Fibroblast of upper back skin (primary cell): ENCODE measurements at places on chromosomes 5 and 9.

- DNase-seq, result peak; percentile 82
These were observed 633.6 kb downstream of the BNC2 start for GRCh38 chr9:16236882-16237281.

DNA sequence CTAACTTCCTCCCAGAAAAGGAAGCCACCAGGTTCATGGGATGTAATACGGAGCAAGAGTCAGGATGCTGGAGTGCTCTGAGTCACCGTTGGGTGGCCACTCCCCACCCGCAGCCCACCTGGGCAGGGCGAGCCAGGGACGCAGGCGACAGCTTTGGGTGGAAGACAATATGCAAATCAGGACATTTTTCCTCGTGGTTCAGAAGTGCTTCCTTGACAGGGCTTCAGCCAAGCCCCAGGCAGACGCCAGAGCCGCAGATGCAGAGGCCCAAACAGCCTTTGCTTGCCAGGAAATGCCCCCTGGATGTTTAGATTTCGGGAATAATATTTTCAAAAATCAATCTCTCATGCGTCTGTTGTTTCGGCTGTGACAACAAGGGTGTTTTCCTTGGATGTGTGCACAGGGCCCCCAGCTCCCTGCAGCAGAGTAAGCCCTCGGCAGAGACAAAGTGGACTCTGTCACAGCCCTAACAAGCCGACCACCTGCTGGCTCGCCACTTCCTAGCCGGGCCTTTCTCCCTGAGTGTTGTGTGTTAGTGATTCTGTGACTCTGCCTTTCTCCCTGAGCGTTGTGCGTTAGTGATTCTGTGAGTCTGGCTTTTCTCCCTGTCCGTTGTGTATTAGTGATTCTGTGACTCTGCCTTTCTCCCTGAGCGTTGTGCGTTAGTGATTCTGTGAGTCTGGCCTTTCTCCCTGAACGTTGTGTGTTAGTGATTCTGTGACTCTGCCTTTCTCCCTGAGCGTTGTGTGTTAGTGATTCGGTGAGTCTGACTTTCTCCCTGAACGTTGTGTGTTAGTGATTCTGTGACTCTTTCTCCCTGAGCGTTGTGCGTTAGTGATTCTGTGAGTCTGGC, 11.8 kb upstream of the SLC9A3 start:
- DNase-seq, result no peak

DNA sequence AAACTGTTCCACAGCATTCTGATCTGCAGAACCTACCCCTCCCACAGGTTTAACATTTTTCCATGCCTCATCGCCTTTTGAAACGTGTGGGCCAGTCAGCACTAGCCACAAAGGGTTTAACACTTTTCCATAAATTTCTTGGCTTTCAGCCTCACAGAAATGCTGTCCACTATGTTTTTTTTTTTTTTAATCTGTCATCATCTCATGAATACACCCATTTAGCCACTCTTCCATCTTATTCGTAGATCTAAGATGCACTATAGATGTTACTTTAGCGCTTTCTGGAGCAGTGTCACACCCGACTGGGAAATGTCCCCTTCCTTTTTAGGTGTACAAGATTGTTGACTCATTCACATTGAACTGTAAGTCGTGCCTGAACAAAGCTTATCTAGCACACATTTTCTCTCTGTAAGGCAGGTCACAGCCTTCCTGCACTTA, 62.3 kb downstream of the GCNT1 start:
- no peak for DNase-seq

GRCh38 chr9:94199776-94200175, 59.3 kb upstream of the ZNF169 start:
- peak; percentile 74 for DNase-seq

DNA sequence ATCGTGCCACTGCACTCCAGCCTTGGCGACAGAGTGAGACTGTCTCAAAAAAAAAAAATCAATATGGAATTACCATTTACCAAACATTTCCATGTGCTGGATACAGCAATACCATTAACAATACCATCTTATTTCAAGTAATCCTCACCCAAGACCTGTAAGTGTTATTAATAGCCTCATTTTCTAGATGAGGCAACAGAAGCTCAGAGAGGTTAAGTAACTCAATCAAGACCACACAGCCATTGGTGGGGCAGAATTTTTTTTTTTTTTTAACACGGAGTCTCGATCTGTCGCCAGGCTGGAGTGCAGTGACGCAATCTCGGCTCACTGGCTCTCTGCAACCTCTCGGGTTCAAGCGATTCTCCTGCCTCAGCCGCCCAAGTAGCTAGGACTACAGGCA, 3.6 kb upstream of the FIBCD1 start:
- no peak for DNase-seq

- peak; percentile 21 for DNase-seq
These were observed 320.1 kb downstream of the ADGRV1 start for GRCh38 chr5:90878549-90879196.

GRCh38 chr5:131264451-131265099, 722 bp downstream of the CDC42SE2 start:
- DNase-seq, result no peak

- no peak for DNase-seq
These were observed 87.7 kb downstream of the MACIR start for GRCh38 chr5:103346162-103346748.

DNA sequence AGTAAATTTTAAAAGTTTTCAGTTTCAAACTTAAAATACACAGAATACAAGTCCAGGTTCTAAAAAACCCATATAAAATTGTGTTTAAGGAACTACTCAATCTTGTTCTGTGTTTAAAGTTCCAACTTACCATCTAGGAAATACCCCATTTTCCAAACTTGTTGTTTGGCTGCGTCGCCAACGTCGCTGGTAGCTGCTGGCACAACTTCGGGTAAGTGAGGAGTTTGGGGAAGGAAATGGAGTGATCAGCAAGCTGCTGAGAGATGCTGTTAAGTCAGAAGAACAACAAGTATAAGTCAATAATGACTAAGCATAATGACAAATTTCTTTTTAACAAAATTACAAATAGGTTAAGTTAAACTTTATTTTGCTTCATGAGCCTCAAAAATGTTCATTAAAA, 71.3 kb upstream of the RAPGEF6 start:
- DNase-seq, result no peak

- peak; percentile 83 for DNase-seq
These were observed 10.8 kb upstream of the PRRC2B start for GRCh38 chr9:131382850-131383729.

DNA sequence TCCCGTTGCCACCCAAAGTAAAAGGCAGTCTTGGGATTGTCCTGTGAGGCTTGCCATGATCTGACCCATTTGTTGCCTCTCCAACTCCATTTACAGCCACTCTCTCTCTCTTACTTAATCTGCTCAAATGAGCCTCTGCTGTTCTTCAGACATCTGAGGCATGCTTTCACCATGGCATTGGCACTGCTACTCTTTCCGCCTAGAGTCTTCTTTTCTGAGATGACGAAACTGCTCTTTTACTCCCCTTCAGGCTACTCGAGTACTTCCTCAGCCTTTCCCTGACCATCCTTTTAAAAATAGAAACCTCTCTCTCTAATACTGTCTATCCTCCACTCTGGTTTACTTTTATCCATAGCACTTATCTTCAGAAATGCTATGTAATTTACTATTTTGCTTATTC, 9.0 kb downstream of the FOCAD start:
- DNase-seq, result no peak

DNA sequence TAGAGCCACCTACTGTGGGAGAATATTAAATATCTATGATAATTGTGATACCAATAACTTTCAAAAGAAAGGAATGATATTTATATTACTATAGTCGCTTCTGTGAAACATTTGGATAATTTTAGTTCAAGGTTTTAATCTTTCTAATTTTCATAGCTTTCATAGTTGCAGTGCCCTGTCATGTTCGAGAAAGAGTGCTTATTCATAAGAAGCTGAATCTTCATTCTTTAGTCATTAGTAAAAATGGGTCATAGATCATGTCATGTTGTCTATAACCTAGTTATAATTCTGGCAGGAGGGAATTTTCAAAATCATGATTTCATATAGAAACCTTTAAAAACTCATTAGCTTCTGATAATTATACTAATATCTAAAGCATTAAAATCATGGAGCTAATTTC, 685.6 kb downstream of the CETN3 start:
- DNase-seq, result peak; percentile 43

DNA sequence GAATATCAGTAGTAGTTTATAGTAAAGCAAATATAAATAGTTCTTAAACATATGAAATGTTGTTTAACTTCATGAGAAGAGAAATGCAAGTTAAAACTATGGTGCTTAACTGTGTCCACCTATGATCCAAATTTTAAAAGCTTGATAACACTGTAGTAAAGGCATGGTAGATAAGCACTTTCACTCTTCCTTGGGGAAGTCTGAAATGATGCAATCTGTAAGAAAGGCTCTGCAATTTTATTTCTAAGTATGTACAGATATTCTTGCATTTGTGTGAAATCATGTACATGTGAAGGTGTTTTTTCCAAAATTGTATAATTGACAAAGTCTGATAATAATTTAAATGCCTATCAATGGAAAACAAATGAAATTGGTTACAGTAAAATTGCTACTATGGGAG, 66.9 kb downstream of the SYK start:
- peak; percentile 43 for DNase-seq

DNA sequence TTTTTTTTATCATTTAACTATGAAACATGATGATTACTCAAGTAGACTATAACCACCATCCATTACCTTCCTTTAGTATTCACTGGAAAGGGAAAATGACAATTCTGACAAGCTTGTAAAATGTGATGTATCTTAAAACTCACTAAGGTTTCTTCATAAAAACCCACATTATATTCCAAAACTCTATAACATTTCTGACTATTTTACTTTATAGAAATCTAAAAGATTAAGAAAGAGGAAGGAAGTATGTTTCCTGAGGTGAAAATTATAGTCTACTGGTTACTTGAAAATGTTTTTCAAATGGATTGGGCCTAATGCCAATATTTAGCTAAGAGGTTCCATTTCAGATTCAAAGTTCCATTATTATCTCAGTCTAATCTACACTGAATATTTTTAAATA, 1982.2 kb upstream of the C9orf72 start:
- no peak for DNase-seq

DNA sequence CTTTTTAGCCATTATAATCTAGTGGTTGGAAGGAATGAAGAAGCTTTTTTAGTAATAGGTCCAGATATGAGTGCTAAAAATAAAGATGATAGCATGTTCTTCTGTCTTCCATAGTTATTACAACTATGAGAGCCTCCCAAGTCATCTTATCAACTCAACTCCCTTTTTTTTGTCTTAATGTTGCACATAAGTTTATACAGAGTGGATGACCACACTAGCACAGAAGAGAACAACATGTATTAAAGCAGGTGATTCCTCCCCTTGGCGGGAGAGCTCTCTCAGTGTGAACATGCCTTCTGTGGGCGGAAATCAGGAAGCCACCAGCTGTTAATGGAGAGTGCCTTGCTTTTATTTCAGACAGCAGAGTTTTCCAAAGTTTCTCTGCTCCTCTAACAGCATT, 40.1 kb upstream of the STX17 start:
- no peak for DNase-seq

DNA sequence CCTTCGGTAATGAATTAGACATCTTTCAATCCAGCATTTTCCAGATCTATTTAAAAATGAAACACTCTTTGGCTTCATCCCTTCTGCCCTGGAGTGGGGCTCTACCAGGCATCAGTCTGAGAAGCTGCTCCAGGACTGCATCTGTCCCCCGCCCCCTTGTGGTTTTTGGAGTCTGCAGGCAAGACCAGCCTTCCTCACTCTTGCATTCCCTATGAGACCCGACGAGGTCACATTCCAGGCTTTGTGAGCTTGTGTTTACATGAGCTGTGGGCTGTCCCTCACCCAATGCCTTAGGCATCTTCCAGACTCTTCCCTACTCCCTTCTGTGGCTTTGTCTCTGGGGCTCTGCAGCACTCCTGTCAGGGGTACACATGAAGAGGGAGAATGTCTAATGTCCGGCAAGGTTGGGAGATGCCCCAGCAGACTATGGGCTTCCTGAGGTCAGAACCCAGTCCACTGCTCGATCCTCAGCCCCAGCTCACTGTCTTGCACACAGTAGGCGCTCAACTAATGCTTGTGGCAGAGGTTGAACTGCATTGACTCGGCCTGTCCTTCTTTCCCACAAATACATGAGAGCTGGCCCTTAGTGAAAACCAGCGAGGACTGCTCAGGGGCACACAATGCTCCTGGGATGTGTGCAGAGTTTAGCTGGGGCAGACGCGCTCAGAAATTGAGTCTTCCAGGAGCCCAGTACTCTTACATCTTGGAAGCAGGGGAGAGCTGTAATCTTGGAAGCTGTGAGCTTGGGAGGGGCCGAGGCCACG, 11.7 kb upstream of the GADD45G start:
- DNase-seq, result peak; percentile 68

DNA sequence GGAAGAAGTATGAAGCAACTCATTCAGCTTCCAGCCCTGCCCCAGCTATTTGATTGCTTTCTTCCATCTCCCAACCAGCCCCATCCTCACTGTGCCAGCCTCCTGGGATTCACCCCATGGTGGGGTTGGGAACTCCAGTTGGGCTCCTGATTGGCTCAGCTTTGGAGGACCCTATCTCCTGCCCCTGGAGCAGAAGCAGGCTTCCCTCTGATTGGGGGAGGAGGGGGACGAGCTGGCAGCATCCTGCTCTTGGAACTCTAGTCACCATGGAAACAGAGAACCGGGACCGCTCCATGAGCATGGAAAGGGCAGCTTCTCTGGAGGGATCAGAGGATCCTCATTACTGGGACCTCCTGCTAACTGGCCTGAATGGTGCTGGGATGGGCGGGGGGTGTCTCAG, 2.6 kb downstream of the SLC6A7 start:
- DNase-seq, result no peak

DNA sequence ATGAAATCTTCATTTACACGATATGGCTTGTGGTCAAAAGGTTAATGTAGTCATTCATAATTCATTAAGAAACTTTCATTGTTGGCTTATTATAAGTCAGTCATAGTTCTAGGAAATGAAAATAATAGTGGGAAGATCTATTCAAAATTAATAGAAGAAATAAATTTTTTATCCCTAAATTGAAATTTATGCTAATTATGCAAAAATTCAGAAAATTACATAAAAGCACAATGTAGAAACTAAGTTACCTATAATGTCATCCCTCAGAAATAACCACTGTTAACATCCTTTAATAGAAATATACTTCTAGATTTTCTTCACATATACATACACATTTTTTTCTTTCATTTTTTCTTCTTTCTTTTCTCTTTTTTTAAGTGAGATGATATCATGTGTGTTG, 15.9 kb upstream of the JAK2 start:
- no peak for DNase-seq

DNA sequence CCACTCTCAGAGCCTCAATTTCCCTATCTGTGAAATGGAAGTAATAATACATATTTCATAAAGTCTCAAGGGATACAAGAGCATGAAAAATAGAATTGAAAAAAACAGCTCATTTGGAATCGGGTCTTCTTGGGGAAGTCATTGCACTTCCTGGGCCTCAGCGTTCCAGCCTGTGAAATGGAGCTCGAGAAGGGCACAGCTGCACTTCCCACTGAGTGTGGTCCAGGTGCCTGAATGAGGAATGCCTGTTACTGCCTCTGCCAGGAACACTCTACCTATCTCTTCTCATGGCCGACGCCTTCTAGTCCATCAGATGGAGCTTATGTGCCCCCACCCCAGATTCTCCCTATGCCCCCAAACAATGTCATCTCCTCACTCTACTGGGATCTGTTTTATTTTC, 924 bp upstream of the NEURL1B start:
- no peak for DNase-seq

- no peak for DNase-seq
These were observed 290.6 kb upstream of the ZNF608 start for GRCh38 chr5:125037020-125037419.

- peak; percentile 52 for DNase-seq
These were observed 1072.6 kb upstream of the NUDT12 start for GRCh38 chr5:104635227-104635626.
